Activated CD4-positive, CD25-positive, alpha-beta regulatory T cell treated with anti-CD3 and anti-CD28 coated beads, Interleukin-2, amount 50 U/mL, for 72 hours (primary cell): ENCODE measurements at places on chromosomes 2 and 18.

GRCh38 chr2:36381993-36382392 lies 26.4 kb downstream of the CRIM1 start:
- DNase-seq, result no peak

DNA sequence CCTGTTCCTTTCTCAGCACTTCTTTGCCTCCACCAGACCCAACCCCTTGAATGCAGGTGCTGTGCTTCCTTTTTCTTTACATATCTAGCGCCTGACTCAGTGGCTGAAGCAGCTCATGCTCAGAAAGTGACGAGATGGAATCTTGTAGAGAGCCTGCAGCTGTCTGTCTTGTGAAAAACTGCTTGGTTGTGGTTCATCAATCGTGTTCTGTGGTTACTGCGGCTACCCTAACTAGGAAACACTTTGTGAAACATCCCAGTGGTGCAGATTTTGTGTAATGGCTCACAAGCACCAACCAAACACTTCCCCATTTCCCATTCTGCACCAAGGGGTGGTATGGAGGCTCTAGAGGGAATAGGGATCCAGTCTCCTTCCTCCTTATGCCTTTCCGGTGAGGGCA lies 307.2 kb upstream of the MMADHC start:
- DNase-seq, result no peak

- no peak for DNase-seq
Observed at GRCh38 chr2:219870041-219870440, 242.6 kb downstream of the SLC4A3 start.

DNA sequence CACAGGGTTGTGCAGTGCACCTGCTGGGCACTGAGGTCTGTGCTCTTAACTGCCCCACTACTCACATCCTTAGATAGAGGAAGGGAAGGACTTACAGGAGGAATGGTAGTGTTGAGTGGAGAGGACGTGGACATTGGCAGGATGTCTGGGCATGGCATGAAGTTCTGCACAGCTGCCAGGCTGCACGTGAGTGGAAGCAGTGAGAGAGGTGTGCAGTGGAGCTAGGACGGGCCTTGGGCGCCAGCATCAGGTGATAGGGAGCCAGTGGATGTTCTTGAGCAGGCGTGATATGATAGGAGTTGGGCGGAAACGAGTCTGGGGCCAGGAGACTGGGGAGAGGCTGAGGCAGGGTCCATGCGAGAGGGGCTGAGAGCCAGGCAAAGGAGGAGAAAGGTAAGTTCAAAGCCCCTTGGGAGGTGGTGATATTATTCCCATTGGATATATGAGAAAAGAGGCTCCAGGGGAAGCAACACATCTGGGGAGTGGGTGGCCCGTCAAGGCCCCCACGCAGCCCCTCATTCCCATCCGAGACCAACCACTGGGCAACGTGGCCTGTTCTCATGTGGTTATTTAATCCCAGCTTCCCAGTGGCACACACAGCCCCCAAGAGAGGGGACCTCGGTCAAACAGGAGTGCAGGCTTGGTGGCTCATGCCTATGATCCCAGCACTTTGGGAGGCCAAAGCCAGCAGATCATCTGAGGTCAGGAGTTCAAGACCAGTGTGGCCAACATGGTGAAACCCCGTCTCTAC lies 45.7 kb upstream of the SNED1 start:
- DNase-seq, result peak; percentile 6

DNA sequence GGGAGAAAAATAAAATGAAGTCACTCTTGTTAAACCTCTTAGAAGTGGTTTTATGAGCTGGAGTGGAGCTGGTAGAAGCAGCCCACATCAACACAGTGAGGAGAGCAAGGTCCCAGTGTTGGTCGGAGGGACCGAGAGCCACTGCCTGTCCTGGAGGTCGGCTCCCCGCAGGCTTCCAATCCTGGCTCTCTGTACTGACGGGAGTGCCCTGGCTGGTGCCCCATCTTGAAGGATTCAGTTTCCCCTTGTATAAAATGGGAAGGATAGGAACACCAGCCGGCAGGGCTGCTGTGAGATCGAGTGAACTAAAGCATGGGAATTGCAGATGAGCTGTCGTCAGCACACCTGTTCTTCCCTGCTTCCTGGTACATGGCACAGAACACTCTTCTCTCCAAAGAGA lies 104.3 kb upstream of the ID2 start:
- DNase-seq, result no peak

GRCh38 chr2:151560289-151560688 lies 150.6 kb downstream of the RIF1 start:
- DNase-seq, result no peak

DNA sequence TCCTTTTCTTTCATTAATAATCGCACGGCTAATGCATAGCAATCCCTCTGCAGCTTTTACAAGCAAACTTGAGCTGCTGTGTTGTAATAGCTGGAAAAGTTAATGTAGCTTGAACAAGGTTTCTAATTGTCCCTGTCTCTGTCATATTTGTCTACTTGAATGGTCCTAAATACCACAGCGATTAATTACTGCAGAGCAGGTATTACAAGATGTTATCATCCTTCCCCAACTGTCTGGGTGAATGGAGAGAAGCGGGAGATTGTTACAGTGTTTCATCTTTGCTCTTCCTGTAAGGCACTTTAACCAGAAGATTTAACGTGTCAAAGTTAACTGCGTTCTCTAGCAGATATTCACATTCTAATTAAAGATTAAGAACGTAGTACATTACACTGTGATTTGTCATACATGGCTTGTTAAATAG lies 422.2 kb upstream of the POU3F3 start:
- DNase-seq, result no peak

DNA sequence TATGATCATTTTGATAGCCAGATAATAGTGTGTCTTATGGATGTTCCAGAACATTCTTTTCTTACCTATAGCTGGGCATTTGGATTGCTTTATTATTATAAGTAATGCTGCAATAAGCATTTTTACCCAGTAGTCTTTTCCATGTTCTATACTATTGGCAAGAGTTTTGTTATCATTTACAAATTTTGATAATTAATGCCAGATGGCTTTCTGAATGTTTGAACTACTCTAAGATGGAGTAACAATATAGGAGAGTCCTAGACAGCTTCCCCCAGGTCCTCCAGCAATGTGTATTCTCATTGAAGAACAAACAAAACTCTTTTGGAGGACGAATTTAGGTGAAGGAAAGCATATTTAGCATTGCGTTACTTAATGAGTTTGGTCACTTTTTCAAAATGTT lies 73.0 kb downstream of the INPP4A start:
- DNase-seq, result no peak

GRCh38 chr2:26352892-26353291 lies 6.3 kb upstream of the ADGRF3 start:
- DNase-seq, result no peak

GRCh38 chr18:48674758-48675351 lies 136.0 kb downstream of the CTIF start:
- DNase-seq, result no peak

GRCh38 chr2:141554810-141555209 lies 576.0 kb downstream of the LRP1B start:
- DNase-seq, result no peak

GRCh38 chr2:25000503-25001324 lies 29.0 kb upstream of the DNAJC27 start:
- no peak for DNase-seq

DNA sequence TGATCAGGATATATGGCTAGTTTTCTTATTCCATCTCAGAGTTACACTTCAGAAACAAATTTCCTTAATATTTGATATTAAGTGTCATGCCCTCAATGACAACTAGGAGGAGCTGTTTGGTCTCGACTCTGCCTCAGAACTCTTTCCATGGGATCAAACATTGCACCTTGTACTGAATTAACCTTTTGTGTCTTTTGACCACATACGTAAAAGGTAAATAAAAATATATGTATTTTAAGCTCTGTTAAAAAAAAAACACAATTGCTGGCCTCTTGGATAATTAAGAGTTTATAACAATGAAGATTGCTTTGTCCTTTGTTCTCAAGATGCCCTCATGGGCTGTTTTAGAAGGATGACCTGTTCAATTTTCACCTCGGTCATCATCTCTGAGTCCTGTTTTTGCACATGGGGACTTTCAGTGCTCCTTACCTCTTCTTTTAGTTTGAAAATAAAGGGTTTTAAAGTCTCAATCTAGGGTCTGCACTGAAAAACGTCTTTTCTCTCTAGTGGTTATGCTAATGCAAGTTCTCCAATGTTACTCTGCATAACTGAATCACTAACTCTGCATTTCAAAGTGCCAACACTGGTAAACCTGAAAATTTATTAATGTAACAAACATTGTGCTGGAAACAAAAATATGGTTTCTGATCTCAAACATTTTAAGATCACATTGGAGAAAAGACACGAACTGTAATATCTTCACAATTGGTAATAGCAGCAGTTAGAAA lies 18.8 kb upstream of the FN1 start:
- no peak for DNase-seq

GRCh38 chr2:3148716-3149115 lies 228.9 kb downstream of the EIPR1 start:
- DNase-seq, result no peak

GRCh38 chr2:234550511-234551107 lies 53.7 kb upstream of the ARL4C start:
- DNase-seq, result peak; percentile 58

DNA sequence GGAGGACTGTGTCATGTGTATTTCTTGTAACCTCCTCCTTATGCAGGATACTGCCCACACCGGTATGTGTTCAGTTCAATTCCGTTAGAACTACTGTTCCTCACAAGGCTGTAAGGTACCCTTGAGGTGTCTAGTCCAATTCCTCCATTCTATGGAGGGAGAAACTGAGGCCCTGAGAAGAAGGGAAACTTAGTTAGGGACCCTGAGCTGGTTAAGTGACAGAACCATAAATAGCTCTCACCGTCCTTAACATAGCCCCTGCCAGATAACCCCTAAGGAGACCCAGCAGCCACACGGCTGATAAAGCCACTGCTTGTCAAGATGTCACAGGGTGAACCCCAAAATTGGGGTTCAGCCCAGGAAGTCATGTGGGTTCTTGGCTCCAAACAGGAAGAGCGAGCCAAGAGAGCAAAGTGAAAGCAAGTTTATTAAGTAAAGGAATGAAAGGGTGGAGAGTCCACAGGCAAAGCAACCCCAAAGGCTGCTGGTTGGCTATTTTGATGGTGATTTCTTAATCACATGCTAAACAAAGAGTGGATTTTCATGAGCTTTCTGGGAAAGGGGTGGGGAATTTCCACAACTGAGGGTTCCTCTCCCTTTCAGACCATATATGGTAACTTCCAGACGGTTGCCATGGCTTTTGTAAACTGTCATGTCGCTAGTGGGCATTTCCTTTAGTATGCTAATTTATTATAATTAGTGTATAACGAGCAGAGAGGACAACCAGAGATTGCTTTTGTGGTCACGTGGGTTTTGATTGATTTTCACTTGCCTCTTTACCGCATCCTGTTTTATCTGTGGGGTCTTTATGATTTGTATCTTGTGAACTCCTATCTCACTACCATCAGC lies 83.4 kb upstream of the RTN4 start:
- peak; percentile 43 for DNase-seq

DNA sequence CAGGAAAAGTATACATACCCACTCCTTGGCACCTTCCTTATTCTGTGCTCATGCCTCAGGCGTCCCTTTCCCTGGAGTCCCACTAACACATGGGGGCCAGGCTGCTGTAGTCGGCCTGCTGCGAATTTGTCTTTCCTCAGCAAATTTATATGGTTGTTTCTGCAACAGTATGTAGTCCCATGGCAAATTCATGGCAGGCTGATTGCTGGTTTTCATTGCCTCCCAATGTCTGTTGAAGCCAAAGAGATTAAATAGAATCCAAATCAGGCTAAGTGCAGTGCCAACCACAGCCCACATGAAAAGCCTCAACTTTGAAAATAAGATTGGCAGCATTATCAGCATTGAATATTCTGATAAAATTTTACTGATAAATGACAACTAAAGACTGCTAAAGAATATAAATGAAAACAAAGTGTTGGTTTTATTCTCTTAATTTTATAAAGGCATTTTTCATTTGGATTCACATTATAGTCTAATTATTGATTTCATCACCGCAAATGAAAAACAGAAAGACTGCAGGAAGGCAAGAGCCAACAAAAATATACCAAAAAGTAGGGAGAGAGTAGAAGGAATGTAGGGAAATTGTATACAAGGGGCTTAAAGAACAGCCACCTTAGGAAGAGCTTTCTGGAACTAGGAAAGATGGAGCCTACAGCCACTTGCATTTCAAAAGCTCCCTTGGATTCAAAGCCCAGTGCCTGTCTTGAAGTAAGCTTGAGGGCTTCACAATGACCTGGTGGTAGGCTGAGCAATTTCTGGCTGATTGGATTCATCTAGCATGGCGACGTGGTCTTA lies 283.7 kb upstream of the MMADHC start:
- no peak for DNase-seq

DNA sequence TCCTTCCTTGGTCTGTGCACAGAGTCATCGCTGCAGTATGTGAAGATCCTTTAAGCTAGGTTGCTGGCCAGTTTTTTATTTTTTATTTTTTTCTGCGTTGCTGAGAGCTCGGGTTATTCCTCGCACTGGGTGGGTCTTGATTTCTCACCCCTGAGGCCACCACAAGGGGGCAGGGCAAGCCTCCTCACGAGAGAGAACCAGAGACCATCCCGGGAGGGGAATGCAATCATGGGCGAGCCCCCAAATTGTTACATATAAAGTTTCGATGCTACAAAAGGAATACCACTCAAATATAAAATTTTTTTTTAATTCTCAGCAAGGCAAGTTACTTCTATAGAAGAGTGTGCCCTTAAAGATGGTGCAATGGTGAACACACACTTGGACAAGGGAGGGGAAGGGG lies 24.9 kb downstream of the HTR2B start:
- DNase-seq, result no peak

DNA sequence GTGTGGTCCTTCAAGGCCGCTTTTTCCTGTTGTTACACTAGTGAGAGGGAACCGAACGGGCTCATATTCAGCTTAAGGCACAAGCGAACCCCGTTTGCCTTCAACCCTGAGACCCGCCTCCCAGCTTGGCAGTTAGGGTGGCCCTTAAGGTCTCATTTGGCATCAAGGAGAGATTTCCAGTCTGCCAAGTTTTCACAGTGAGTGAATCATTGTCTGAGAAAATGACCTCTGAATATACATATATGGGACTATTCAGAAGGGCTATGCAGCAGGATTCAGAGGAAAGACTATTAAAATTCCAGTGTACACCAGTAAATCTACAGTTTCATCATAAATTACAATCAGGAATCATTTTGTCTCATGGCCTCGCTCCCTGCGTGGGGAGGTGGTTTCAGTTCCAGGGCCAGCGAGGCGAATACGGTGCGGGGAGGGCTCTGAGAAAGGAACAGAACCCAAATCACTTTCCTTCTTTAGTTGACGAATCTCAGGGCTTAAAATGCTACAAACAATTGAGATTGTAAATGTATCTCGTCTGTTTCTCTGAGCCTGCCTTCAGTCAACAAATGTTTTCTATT lies 231.4 kb downstream of the FAM210A start:
- no peak for DNase-seq

- no peak for DNase-seq
Observed at GRCh38 chr2:23664066-23664788, 262.7 kb downstream of the ATAD2B start.

GRCh38 chr2:179106676-179107428 lies 56.9 kb upstream of the CCDC141 start:
- DNase-seq, result no peak

DNA sequence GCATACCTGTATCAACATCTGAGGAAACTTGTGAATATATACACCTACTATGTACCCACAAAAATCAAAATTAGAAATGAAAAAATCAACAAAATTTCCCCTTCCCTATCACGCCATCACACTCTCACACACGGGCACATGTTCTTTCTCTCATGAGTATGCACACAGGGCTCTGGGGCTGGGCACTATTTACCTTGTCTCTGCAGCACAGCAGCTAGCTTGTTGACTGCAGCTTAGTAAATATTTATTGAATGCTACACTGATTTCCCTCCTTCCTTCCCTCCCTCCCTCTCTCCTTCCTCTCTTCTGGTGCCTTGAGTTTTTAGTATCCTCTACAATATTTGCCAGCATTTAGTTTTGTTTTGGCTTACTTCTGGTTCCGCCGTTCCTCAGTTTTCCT lies 182.7 kb upstream of the LHCGR start:
- no peak for DNase-seq
